ENCODE measurements at places on chromosomes 3 and 15.

- DNase-seq = no peak
These were observed 6.0 kb downstream of the CCR2 start for GRCh38 chr3:46359733-46360493.

- DNase-seq = no peak
These were observed 130.0 kb upstream of the SLC2A2 start for GRCh38 chr3:171156401-171157010.

DNA sequence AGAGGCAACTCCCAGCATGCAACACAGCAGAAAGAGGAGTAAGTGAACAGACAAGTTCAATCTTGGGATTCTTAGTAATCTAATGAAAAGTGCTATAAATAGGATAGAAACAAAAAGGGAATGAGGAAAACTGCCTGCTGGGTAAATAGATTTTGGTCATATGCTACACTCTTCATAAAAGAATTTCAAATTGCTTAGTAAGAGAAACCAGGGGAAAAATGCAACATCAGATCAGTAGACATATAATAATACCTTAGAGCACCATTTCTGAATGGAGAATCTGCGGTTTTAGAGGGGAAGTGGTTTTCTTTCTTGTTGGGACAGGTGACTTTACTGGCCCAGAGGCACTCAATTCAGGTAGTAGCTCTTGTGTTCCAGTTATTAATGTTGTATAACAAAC lies 13.4 kb upstream of the TBC1D5 start:
- no peak for DNase-seq

GRCh38 chr15:80411788-80412288 lies 7.7 kb downstream of the ARNT2 start:
- DNase-seq = no peak

- no peak for DNase-seq
These were observed 62.0 kb downstream of the LEKR1 start for GRCh38 chr3:156888176-156888575.

- no peak for DNase-seq
These were observed 18.0 kb downstream of the SCG5 start for GRCh38 chr15:32659340-32660155.

DNA sequence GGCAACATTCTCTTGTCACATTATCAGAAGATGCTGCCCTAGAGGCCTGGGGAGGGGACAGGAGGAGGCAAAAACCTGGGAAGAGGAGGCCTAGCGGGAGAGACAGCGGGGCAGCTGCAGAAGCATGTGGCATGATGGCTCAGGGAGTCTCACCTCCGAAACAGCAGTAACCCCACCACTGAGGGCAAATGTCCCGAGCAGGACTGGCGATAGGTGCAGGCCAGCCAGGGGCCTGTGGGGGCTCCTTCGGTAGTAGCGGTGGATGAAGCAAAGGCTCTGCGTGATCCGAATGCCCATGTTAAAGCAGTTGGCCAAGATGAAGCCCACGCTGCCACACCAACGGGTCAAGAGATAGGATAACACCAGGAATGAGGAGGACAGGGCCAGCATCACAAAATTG lies 38.0 kb downstream of the RFT1 start:
- no peak for DNase-seq

GRCh38 chr15:73991260-73991659 lies 835 bp downstream of the STOML1 start:
- DNase-seq = no peak

GRCh38 chr15:73959012-73959581 lies 32.8 kb downstream of the LOXL1 start:
- no peak for DNase-seq

- DNase-seq = no peak
These were observed 15.6 kb upstream of the WWTR1 start for GRCh38 chr3:149673393-149673792.

DNA sequence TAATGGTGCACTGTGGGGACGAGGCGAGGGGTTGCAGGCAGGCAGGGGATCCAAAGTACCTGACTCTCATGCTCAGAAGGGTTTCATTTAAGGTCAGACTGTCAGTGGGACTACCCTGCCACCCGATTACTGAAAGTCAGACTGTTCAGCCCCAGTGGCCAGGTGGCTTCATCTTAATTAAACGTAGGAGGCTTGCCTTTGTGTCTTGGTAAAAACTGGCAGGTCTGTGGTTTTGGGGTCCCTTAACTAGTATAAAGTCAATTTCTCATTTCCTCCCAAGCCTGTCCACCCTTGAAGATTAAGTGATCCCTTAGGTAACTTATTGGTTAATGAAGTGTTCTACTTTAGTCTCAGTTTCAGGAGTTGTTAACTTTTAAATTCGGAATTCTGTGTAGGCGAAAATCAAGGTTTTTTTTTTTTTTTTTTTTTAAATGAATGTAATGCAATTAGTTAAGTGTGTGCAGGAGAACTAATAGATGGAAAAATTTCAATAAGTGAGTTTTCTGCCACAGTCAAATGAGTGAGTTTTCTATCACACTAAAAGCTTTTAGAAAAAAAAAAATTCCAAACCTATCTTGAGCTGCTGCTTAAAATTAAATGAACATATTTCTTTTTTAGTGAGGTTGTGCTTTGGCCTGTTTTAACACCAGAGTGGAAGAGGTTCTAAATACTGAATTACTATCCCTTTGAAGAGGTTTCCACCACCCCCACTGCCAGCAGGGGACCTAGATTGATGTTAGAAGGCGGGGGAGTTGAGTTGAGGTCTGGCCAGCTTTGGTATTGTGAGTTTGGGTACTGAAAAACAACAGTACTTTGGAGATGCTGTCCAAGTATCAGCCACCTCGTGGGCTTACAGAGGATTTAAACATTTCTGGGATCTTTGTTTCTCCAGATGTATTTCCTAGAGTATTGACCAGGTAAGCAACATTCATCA lies 15.2 kb downstream of the ITPR1 start:
- no peak for DNase-seq

- DNase-seq = no peak
These were observed 111.6 kb downstream of the RAB11A start for GRCh38 chr15:65980824-65981456.

DNA sequence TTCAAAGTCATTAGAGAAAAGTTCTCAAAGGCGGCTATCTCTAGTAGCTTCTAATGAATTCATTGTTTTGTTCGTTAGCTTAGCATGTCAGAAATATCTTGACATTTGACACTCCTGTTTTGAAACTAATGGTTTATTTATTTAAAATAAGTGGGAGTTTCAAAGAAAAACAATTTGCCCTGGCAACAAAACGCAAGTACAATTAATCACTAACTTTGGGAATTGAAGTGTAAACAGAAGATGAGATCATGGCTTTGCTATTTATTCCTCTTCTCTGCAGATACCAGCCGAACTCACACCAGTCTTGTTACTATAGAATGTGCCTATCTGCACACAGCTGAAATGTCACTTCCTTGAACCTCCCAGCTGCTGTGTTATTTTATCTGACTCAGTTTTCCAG lies 27.5 kb downstream of the MASP1 start:
- DNase-seq = no peak

DNA sequence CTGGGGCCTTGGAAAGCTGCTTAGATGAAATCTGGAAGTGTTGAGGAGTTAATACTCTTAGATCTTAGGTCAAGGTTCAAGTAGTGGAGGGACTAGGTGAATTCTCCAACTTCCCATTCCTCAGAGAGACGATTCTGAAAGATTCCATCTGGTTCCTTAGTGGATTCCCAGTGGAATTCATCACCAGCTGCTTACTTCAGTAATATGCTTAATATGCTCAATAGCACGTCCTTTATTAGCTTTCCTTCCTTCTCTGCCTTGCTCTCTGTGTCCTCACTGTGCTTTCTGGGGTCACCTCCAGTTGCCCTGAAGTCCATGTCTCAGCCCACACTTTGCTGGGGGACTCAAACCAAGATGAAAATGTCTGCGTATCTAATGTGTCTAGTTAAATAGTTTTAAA lies 31.0 kb downstream of the CEP63 start:
- no peak for DNase-seq

DNA sequence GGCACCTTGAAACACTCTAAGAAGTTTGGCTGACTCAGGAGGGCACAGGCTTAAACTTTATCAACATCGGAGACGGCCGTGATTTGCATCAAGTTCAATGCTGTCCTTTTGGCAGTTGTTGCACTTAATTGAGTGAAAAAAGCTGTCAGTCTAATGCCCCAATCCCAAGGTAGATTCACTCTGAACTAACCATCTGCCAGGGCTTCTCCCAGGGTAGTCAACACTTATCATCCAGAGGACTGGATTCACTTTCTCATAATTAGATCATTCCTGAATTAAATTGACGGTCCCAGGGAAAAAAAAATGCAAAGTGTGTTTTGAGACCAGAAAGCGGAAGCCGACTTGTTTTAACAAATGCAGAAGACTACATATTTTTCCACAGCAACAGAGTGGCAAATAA lies 28.5 kb downstream of the RORA start:
- DNase-seq = no peak

DNA sequence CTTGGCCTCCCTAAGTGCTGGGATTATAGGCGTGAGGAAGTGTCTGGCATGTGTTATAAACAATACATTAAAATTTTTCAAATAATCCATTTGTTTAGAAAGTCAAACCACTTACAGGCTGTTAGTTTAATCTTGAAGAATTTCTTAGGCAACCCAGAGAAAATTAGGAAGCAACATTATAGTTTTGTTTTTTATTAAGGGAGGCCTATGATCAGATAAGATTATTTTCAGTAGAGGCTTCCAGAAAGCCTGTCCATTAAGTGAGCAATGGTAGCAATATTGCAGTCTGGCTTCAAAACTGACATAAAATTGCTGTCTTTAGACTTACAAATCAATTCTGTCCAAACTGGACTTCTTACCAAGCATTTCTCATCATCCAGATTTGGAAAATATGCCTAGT lies 49.6 kb downstream of the CD47 start:
- no peak for DNase-seq

- DNase-seq = no peak
These were observed 722 bp downstream of the RBMS3 start for GRCh38 chr3:29281344-29282241.

DNA sequence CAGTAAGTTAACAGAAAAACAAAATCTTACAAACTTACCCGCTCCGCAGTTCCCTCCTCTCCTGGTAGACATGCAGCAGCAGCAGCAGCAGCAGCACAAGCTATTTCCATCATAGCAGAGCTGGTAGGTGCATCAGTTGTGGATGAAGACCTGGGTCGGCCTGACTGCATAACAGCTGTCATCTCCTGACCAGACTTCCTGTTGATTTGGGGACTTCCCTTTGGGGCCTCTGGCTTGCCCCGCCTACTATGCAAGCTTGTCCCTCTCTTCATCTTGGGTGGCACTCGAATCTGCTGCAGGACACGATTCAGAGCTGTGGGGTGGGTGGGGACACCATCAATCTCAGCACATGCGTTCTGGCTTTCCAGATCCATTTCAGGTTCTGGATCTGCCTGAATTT lies 65.7 kb downstream of the TMCC1 start:
- DNase-seq = no peak

DNA sequence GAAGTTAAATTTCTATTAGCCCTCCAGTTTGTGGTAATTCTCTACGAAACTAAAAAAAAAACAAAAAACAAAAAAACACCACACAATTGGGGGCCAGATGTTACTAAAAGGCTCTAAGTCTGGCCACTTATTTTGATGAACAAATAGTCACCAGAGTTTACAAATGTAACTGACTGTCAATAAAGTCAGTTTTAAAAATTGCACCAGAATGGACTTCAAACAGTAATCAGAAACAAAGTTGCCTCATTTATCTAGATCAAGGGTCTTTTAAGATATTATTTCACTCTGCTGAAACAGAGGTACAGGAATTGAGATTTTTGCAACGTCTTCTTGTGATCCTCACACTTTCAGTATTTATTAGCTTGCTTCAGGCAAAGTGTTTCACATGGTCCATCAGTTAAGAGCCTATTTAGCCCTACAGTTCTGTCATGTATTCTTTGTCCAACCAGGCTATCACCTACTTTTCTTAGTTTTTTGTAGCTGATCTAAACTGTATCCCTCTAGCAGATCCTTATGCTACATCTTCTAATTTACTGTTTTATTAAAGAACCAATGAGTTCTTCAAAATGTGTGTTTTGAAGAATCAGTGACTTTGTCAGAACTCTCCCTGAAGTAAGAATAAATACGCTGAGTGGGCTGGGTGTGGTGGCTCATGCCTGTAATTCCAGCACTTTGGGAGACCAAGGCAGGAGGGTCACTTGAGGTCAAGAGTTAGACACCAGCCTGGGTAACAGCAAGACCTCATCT lies 74.7 kb downstream of the ANKRD28 start:
- DNase-seq = no peak

DNA sequence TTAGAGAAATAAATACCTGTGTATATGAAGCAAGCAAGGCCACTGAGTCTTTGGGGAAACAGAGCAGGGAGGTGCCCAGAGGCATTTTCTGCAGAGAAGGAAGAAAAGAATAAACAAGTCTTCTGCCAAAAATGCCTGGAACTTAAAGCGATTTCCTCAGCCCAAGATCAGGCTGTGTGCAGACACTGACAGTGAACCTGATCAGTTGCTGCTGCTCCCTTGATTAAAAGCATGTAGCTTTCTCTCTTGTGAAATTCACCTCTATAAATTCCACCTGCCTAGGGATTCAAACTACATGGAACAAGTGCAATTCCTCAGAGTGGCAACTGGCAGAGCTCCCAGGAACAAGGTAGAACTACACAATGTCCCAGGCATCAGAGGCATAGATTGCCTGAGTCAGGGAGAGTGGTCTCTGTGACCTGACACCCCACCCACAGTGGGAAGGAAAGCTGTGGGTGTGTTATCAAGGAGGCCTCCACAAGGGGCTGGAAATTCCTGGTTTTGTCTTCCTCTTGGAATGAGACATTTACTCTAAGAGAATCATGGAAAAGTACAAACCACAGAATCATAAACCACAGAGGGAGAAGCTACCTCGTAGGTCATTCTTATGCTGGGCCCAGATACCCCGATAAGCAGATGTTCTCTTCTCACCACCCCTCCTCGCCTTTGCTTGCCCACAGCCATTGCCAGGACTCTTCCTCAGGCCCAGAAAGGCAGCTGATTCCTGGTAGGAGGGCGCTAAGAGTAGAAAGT lies 1.8 kb upstream of the ZBTB38 start:
- DNase-seq = no peak

- no peak for DNase-seq
These were observed 125.1 kb downstream of the SMAD6 start for GRCh38 chr15:66827039-66827697.

DNA sequence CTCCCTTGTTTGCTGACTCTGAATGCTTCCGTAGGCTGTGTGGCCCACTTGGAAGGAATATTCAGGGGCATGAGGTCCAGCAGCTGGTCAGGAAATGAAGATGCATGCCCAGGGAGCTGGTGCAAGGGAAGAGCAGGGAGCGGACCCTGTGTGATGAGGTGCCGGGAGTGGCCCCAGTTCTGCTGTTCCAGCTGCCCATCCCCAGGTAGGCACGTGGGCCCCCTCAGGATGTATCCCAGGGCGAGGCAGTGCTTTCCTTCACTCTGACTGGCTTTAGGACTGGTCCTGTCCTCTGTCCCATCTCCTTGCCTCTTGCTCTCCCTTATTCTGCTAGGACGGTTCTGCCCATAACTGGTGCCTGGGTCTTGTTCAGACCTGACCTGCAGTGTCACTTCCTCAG lies 1.1 kb upstream of the FAM3D start:
- no peak for DNase-seq

All from activated T-cell treated with anti-CD3 and anti-CD28 coated beads for 1 hour (primary cell).